ENCODE measurements at places on chromosomes 7 and 10.

DNA sequence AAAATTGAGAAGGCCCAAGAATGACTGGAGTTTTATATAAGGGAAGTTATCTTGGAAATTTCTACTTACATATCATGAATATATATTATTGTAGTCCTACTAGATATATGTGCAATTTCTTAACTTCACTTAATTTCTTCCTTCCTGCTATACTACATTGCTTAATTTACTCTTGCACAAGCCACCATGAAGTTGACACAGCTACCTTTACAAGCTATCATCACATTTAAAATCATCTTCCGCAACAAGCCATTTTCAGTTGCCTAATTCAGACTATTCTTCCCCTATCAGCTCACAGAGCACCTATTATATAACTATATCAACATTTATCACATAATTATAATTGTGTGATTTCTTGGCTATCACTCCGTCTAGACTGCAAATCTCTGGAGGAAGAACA, 418.4 kb downstream of the PARD3 start:
- DNase-seq, result no peak

DNA sequence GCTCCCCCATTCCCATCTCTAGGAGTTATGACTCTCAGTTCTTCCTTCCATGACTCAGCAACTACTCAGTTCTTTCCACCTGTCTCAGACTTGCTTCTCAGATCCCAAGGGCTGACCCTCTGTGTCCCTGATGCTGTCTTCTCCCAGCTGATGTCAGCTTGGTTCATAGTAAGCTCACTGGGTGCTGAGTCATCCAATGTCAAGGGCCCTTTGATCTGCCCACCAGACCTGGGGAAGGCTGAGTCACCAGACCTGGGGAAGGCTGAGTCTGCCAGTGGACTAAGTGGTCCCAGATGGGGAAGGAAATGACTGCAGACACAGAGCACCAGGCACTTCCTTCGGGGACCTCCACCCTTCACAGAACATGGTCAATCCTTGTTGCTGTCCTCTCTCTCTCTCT, 76.1 kb upstream of the ZEB1 start:
- no peak for DNase-seq

DNA sequence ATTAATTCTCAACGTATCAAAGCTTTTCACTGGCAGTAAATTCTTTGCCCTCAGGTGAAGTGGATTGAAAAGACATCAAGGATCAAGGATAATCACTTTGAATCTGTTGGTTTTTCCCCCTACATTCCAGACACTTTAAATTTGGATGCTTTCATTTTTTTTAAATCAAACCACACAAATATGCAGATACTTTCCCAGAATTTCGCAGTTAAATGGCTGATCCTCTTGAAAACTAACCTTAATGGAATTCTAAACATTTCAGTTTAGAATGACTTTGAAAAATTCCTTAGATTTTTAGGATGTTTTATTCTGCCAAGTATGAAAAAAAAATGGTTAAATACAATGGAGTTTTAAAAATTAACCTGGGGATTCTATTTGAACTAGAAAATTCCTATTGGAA, 325.9 kb downstream of the GFRA1 start:
- no peak for DNase-seq

DNA sequence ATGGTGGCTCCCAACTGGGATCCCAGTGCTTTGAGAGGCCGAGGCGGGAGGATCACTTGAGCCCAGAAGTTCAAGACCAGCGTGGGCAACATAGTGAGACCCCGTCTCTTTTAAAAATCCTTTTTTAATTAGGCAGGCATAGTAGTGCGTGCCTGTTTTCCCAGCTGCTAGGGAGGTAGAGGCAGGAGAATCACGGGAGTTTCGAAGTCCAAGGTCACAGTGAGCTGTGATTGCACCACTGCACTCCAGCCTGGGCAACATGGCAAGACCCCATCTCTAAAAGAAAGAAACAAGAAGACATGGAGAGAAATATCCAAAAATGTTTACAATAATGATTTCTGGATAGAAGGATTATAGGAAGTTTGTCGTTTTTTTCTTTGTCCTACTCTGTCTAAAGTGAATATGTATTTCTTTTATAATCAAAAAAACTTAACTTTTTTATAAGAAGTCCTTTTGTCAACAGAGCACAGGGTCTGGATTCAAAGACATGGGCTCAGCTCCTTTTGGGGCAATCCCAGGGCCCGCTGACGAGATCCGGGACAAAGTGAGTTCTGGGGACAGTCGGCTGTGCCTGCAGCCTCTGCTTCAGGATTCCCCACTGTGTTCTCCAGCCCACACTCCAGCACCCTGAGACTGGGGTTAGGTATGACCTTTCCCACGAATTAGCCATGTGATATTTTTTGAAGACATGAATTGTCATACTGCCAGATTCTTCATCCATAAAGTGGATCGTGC, 45.6 kb downstream of the PDGFA start:
- DNase-seq, result no peak

- DNase-seq, result no peak
Observed at GRCh38 chr7:75872073-75872782, 6.6 kb upstream of the RHBDD2 start.

- no peak for DNase-seq
Observed at GRCh38 chr10:27541796-27542729, 38.0 kb downstream of the RAB18 start.

- no peak for DNase-seq
Observed at GRCh38 chr7:16609842-16610450, 35.6 kb downstream of the ANKMY2 start.

- no peak for DNase-seq
Observed at GRCh38 chr7:33750177-33750576, 155.2 kb upstream of the BMPER start.

GRCh38 chr7:90320801-90321494, at the start of gene FAM237B:
TSS of gene FAM237B (minus strand) at chr7:90321304. CDS start at chr7:90319748, 1,556 bp downstream.
- DNase-seq, result no peak

DNA sequence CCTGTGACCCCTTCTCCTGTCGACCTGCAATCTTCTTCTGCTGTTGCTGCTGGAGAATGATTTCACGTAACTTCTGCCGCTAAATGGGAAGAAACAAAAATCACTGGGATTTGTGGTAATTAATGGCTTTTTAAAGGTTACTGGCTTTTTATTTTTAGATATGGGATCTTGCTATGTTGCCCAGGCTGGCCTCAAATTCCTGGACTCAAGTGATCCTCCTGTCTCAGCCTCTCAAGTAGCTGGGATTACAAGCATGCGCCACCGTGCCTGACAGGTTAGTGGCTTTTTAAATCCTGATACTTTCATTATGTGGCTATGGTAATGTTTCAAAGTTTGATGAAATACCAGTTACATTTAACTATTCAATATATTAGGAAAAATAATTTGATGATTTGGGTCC, 154.6 kb downstream of the GALNT11 start:
- no peak for DNase-seq

GRCh38 chr7:18508443-18509427, 13.2 kb downstream of the HDAC9 start:
- DNase-seq, result no peak

- no peak for DNase-seq
Observed at GRCh38 chr7:49638166-49638565, 135.3 kb upstream of the VWC2 start.

DNA sequence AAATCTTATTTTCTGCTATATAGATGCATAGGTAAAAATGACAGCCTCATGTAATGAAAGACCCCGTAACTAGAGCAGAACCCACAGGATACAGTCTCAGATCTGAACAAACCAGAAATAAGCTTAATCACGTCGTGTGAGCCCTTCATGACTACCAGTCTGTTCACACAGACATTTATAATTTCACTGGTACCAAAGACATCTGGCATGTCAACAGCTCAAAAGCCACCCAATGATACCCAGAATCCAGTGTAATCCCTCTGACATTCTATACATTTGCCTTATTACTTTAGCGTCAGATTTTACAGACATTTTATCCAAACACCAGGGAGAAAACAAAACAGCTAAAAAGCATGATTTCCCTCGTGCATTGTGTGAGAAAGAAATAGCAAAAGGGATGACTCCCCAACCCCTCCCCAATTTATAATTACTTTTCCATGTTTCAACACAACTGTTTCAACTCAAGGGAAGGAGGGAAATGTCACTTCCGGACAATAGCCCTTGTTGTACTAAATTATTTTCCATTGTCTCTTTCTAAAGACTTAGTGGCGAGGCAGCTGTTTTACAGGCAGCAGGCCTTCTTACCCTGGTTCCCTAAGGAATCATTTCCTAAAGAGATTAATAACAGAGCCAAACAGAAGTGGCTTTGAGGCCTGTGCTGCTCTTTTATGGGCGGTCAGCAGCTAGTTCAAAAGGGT, 33.2 kb downstream of the DOCK4 start:
- no peak for DNase-seq

GRCh38 chr7:86643561-86644281, at the start of gene GRM3:
TSS of gene GRM3 (plus strand) at chr7:86643909. CDS start at chr7:86765146, 121,237 bp downstream.
- DNase-seq, result no peak

GRCh38 chr10:12543589-12543988, 194.2 kb downstream of the CAMK1D start:
- no peak for DNase-seq

GRCh38 chr10:104589871-104590270, 51.2 kb upstream of the SORCS3 start:
- no peak for DNase-seq

DNA sequence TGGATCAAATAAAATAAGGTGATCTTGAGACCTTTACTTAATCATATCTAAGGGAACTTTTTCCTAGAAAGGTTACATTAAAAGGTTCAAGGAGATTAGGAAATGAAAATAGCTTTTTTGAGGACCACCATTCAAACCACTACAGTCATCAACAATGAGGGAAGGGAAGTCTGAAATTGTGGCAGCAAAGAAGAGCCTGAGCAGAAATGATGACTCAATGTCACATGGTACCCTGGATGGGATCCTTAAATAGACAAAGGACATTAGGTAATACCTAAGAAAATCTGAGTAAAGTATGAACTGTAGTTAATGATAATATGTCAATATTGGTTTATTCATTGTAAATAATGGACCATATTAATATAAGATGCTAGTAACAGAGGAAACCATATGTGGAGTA, 236.0 kb downstream of the SEMA3D start:
- DNase-seq, result no peak

GRCh38 chr7:80480566-80480965, 31.3 kb downstream of the GNAT3 start:
- no peak for DNase-seq

- no peak for DNase-seq
Observed at GRCh38 chr10:128059266-128059981, 66.8 kb downstream of the MKI67 start.

DNA sequence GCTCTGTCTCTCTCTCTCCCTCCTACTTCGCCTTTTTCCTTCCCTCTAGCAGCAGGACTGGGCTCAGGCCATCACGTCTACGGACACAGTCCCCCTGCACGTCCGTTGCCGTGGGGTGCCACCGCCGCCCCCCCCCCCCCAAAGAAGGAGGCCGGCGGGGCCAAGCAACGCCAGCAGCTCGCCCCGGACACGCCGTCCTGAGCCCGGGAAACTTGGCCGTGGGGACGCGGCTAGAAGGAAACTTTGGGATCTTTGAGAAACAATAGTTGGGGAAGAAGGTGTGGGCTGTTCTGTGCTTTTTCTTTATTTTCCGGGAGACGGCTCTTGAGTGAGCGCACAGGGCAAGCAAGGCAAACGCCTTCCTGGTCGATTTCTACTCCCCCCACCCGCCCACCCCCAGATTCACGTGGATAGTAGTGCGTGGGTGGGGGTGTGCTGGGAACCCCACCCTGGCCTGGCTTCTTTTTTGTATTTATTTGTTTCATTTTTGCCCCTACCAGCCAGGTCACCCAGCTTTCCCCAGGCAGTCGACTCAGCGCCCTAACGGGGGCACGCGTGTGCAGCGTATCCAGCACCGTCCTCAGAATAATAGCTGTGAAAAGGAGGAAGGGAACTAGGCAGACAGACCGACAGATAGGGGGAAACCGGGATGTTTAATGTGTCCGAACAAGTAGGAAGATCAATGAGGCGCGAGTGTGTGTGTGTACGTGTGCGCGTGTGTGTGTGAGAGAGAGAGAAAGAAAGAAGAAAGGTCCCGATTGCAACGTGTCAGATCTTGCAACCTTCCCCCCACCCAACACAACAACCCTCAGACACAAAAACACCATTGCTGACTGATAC, 1.4 kb downstream of the MXI1 start:
- DNase-seq, result no peak

DNA sequence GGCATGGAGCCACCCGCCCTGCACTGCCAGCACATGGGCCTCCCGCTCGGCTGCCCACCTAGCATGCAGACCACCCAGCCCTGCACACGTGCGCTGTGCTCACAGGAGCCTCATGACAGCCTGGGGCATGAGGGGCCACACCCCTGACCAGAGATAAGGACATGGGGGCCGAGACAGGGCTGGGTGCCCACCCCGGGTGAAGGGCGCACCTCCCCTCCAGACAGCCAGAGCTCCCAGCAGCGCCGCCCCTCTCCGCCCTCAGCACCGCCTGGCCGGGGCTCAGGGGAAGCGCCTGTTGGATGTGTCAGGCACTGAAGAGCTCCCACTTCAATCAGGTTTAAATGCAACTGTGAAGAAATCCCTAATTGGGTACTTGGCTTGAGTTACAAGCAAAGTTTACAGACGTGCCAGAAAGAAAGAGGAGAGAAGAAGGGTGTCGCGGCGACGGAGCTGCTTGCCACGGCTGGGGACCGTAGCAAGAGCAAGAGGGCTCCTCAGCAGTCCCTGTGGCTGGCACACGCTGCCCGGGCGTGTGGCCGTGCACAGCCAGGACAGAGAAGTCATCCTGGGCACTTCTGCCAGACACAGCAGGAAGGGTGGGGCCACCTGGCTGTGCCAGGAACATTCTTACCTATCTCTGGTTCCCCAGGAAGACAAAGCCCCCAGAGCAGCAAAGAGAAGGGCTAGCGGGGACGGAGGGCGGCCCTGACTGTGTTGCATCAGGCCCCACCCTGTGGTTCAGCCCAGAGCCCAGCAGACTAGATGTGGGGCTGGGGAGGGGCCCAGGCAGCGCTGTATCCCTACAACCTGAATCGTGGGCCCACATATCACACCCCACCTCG, 247.4 kb downstream of the ELFN1 start:
- DNase-seq, result no peak

DNA sequence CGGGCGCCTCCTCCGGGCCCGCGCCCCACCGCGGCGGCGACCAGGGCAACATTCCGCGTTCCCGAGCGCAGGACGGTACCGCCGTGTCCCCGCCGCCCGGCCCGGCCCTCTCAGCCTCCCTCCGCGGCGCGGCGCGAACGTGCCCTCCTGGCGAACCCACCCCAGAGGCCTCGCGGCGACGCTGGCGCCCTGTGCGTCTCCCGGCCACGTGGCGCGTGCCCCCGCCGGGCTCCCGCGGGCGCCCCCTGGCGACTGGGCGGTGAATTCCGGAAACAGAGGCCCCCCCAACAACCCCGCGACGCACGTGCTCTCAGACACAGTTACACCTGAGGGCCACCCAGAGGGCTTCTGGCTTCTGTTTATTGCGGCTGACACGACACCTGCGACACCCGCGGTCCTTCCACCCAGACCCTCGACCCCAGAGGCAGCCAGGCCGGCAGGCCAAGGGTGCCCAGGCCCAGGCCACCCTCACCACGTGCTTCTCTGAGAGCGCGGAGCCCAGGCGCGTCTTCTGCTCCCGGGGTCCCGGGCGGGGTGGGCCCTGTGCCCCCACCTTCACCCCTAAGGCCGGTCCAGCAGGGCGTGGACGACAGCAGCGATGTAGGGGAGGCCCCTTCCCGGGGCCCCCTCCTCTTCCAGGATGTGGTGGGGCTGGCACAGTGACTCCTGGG, at the start of gene SAP25:
TSS of gene SAP25 (minus strand) at position 210 of the 671 bp plus-strand sequence. CDS start at position 52, 158 bp downstream.
- no peak for DNase-seq
